Endothelial cell of umbilical vein (primary cell): ENCODE measurements at places on chromosomes 7 and 10. TPM values are rescaled to one million over a fixed set of nuclear protein-coding genes. Genes with fewer than 3 reads are reported as not detected.

ARHGAP19 gene
- total RNA-seq = 19.1 and 20.0 TPM in 2 replicates

CDK14 gene
- 34.2 and 41.5 TPM in 2 replicates for total RNA-seq

CNPY1 gene
- not detected in 2 replicates for total RNA-seq

PAX4 gene
- total RNA-seq = not detected in 2 replicates

MARVELD1 gene
- 69.5 and 78.3 TPM in 2 replicates for total RNA-seq

AQP1 gene
- total RNA-seq = 11.6 and 15.9 TPM in 2 replicates

- no peak for DNase-seq
Measured at GRCh38 chr10:29676732-29677131, 42.0 kb upstream of the SVIL start.

DNA sequence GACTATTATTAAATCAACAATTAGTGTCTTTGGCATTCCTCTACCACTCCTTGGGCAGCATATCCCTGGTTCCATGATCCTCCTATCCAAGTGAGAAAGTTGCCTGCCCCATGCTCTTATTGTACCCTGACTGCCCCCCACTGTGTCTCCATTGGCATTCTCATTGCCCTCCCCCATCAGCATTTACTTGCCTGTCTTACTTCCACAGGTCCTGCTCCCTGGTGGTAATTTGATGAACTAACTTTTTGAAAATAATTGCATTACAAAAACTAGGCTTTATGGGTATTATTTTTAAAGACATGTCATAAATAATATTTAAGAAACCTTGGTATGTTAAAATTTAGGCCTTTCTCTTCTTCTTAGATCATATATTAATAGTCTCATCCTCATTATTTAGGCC, 346.4 kb downstream of the PCLO start:
- no peak for DNase-seq

DNA sequence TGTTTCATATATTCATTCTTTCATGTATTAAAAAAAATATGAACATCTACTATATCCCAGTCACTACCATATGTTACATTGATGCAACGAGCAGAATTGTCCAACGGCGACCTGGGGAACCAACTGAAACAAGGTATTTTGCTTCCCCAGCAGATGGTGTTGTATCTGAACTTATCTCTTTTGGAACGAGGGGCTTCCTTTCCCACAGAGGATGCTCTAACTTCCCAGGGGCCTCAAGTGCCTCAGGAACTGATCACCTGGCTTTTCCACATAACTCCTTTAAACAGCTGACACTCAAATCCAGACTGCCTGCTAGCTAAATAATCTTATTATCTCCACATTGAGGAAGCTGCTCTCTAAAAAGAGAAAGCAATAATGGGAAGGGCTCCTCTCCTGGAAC, 259.3 kb downstream of the HTR7 start:
- DNase-seq = no peak

- DNase-seq = peak; percentile 61
Measured at GRCh38 chr7:131328377-131329175, 900 bp downstream of the MKLN1 start.

GRCh38 chr7:107609811-107610261, 29.8 kb downstream of the BCAP29 start:
- DNase-seq = peak; percentile 79

- no peak for DNase-seq
Measured at GRCh38 chr7:69114374-69114773, 483.9 kb upstream of the AUTS2 start.

DNA sequence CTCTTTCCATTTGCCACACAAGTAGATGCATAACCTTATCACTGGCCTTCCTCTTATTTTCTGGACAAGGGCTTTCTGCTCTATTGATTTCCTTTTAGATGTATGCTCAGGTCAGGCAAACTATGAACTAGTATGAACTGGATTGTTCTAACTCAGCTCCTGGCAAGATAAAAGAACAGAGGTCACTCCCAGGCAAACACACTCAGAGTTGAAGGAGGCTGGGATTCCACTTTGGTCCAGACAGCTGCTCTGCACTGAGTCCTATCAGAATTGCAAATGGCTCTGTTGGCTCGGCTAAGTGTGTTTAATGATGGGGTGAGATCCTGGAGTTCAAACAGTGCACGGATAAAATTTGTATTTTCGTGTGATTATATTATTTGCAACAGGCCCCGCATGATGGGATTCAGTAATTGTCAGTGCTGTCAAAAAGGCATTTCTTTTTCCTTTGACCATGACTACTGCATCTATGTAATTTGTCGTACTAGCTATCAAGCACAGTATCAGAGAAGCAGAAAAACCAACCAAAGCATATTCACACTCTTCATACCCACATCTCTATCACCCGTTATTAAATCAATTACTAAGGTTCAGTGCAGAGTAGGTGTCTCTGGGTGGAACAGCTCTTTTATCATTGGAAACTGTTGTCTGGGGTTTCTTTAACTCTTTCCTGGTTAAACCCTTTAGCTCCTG, 288.1 kb upstream of the PRKCQ start:
- DNase-seq = no peak

DNA sequence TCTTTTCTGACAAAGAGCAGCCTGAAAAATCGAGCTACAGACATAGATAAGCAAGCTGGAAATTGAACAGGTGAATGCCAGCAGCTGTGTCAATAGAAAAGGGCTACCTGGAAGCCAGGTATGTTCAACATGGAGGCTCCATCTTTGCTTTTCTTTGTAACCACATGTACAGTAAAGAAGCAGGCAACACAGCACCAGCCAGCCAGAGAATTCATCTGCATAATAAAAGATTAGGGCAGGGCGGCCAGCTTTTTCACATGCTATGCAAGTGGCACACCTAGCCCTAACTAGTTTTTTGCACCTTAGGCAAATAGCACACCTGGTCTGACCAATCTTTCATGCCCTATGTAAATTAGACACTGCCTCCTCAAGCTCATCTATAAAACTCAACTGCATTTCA, 25.7 kb downstream of the COG5 start:
- DNase-seq = no peak

- peak; percentile 74 for DNase-seq
Measured at GRCh38 chr10:110137142-110137545, 70.3 kb upstream of the MXI1 start.

DNA sequence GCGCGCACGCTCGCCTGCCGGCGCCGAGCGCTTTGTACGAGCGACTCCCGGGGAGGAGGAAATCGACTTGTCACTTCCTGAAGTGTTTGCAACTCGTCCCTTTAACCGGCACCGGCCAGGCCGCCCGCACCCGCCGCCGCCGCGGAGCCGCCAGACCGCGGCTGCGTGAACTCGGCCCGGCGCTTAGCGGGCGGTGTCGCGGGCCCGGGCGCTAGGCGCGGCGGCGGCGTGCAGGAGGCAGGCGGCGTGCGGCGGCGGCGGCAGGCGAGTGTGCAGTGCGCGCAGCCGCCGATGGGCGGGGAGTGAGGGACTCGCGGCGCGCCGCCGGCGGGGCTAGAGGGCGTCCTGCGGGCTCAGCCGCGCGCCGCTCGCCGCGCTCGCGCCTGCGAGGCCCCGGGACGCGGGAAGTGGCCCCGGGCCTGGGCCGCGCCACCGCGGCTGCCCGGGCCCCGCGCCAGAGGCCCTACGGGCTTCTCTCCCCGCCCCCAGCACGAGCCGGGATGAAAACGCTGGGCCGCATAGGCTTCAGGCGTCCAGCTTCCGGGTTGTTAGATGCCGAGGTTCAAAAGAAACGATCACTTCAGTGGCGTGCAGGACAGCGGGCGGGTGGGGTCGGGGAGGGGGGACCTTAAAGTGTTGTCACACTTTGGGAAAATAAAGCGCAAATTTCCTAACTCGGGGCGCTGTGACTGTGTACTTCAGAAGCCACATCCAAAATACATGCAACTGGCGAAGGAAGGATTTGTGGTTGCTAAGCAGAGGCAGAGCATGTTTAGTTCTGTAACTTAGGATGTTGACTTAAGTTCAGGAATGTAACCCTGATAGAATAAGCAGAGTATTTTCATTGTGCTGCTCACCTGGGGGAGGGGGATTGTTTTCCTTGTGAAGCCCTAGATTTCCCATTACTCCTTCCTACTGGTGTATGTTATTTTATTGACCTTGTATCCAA, at the start of gene FAM53B:
Gene FAM53B (minus strand): TSS at position 277 of the 949 bp plus-strand sequence. CDS start 37,665 bp downstream, outside the sequence.
- peak; percentile 78 for DNase-seq

DNA sequence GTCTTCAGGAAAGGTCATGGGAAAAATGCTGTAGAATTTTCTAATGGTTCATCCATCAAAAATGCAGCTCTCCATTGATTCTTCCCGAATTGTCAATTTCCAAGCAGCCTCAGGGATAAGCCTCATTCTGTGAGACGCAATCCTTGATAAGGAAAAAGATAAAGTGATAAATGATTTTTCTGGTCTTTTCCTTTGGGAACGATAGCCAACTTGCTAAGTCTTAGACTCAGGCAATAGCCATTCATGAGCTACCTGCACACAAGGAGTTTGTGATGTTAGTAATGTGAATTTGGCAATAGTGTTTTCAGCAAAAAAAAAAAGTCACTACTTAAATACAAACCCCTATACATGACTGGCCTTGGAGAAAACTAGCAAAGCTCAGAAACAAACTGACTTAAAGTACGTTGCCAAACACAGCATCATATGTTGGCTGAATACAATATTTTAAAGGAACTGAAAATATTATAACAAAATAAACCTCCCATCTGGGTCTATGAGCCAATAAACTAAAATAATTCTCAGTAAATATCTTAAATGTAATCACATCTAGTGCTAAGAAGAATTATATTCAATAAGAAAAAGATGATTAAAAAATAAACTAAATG, 75.5 kb downstream of the KLF6 start:
- no peak for DNase-seq

DNA sequence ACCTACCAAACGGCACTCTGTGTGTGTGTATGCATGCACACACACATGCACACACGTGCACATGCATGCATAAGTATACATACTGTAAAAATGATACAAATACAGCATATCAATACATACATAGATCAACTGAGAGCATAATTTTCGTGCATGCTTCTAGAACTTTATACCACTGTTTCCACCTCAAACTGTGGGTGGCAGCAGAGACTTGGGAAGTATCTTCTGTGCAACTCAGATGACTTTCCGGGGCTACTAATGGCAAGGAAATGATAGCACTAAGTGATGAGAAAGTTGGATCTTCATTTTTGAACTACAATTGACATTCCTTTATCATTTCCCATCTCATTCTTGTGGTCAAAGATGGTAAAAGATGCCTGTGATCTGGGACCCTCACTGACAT, 570.7 kb downstream of the REEP3 start:
- no peak for DNase-seq

DNA sequence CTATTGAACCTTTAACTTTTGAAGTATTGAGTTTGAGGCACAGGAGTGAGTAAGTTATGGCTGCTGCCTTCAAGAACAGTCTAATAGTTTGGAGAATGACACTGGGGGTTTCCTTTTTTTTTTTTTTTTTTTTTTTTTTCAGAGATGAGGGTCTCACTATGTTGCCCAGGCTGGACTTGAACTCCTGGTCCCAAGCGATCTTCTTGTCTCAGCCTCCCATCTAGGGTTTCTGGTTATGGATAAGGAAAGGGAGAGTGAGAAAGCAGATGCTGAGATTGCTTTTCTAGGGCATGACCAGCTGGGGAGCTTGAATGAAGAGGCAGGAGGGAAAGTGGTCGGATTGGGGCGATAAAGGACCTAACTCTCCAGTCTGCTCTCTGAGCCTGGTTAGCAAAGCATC, 59.9 kb upstream of the BTRC start:
- DNase-seq = no peak

GRCh38 chr10:131102147-131102546, 209.4 kb downstream of the TCERG1L start:
- no peak for DNase-seq

GRCh38 chr7:148026713-148027112, 563.9 kb upstream of the C7orf33 start:
- no peak for DNase-seq

- no peak for DNase-seq
Measured at GRCh38 chr7:99500637-99501009, 542 bp upstream of the ZNF394 start.

DNA sequence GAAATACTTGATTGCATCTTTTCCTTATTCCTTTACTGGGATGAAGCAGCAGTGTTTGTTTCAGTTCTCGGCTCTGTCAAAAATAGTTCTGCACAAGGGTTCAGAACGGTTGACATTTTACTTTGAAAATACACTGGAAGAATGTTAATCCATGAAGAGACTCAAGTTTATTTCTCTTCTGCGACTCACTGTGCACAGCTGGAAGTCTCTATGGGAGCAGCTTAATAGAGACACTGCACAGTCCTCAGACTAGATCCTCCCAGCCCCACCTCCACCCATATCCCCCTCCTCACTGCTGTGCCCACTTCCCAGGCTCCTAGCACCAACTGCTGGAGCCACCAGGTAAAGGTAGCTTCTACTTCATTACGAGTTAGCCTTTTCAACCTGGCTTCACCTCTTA, 517.8 kb downstream of the GRID1 start:
- no peak for DNase-seq

DNA sequence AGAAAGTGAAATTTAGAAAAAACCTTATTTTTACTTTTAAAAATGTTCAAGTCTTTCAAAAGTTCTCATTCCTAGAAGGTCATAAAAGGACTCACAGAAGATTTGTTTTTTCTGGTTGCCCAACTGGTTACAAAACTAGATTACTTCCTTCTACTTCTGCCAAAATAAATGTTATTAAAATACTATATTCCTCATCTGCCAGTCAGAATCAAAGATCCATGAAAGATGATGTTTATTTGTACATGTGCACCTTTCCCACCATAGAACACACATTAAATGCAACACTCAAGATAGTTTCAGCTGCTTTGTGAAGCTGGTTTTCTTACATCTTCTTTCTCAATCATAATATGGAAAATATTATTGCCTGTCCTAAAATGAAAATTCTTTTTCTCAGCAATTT, 465.4 kb downstream of the ETV1 start:
- no peak for DNase-seq

DNA sequence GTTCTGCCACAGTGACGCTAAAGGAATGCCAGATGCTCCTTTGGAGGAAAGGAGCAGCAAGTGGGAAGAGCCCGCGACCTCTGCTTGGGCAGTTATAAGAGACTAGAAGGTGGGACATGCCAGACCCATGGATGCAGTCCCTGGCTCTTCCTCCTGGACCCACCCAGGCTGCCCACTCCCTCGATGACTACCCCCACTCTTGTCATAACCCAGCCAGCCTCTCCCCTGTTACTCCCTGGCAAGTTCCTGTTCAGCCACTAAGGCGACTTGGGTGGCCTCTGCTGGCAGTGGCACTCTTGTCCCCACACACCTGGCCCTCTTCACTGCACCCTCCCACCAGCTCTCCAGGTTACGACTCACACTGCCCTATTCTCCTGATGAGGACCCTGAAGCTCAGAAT, 33.5 kb downstream of the COL13A1 start:
- no peak for DNase-seq

DNA sequence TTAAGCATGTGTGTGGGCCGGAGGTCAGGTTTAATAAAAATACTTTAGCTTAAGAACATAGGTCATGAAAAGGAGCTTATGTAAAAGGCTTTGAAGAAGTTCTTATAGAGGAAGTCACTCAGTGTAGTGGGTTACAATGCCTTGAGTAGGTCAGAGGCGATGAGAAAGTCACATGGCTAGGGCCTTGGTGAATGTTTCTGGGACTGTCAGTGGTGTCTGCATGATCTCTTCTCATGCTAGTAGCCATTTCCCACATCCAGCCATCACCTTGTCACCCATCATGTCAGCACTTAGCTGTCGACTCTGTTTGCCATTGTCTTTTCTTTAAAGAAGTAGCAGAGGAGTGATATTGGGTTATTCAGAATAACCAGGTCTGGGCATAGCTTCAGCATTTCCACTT, 236.6 kb downstream of the CDK14 start:
- no peak for DNase-seq

- DNase-seq = no peak
Measured at GRCh38 chr7:26185131-26185843, 15.3 kb downstream of the HNRNPA2B1 start.
